Nephron progenitor cell (in vitro differentiated cells): ENCODE measurements at places on chromosomes 6 and 20.
A peak's percentile ranks its signal among the peaks of the same experiment; 100 is the strongest.

DNA sequence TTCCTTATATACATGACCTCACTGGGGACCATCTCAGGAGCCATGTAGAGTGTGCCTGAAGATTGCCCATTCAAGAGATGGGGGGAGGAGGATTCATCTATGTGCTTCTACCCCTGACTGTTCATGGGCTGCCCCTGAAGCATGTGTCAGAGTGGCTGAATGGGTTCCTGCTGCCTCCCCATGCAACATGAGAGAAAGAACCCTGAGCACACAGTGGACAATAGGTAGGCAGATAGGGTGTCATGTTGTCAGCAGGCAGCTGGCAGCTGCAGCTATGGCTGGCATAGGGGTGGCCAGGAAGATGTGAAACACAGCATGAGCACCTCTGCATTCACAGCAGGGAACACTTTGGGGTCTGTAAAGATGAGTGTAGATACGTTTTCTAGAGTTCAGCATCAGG is 208.4 kb upstream of the CNR1 start:
- no peak for DNase-seq

DNA sequence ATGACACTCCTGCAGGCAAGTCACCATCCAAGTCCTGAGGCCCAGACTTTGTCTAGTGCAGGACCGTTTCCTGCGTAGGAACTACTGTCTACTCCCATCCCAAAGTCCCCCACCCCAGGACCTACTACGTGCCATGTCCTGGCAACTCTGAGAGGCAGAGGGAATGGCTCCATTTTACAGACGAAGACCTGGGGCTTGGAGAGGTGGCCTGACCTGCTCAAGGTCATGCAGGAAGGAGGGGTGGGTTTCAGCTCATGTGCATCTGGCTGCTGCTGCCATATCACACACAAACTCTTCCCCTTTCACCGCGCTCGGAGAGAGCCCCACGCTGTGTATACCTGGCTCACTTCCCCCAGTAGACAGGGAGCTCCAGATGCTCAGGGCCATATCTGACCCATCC is 1.2 kb upstream of the NOL4L start:
- no peak for DNase-seq

DNA sequence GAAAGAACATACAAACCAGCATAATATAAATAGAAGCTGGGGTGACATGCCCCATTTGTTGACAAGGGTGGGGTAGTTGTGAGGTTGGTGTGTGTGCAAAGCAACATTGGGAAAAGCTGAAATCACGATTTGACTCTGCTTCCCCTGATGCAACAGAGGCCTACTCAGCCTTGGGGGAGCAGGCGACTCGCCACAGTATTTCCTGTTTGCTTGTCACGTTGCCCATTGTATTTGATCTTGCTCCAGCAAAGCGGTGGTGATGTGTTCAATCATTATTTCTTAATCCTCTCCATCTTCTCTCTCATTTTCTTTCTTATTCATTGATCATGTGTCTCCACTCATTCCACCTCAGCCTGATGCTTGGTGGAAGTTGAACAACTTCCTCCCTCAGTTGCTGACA is 165.8 kb upstream of the CITED2 start:
- DNase-seq, result no peak

DNA sequence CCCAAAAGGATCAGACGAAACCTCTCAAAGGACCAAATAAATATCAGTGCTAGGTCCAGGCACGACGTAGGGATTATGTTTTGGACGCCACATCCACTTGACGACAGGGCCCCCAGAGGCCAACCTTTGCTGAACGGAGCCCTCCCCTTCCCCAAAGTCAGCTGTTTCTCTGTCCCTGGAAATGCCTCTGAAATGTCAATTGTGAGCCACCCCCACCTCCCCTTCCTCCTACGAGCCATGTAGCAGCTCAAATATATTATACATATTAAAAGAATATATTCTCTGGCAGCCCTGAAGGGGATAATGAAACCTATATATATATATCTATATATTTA is 39.6 kb upstream of the BLCAP start:
- no peak for DNase-seq

GRCh38 chr6:16777794-16778193 is 16.5 kb upstream of the ATXN1 start:
- DNase-seq, result no peak

- DNase-seq, result no peak
Observed at GRCh38 chr20:61516346-61517208, 264.5 kb downstream of the CDH4 start.

GRCh38 chr6:2237001-2237400 is 8.4 kb downstream of the GMDS start:
- no peak for DNase-seq

GRCh38 chr6:166278579-166279392 is 29.4 kb downstream of the PRR18 start:
- DNase-seq, result no peak

DNA sequence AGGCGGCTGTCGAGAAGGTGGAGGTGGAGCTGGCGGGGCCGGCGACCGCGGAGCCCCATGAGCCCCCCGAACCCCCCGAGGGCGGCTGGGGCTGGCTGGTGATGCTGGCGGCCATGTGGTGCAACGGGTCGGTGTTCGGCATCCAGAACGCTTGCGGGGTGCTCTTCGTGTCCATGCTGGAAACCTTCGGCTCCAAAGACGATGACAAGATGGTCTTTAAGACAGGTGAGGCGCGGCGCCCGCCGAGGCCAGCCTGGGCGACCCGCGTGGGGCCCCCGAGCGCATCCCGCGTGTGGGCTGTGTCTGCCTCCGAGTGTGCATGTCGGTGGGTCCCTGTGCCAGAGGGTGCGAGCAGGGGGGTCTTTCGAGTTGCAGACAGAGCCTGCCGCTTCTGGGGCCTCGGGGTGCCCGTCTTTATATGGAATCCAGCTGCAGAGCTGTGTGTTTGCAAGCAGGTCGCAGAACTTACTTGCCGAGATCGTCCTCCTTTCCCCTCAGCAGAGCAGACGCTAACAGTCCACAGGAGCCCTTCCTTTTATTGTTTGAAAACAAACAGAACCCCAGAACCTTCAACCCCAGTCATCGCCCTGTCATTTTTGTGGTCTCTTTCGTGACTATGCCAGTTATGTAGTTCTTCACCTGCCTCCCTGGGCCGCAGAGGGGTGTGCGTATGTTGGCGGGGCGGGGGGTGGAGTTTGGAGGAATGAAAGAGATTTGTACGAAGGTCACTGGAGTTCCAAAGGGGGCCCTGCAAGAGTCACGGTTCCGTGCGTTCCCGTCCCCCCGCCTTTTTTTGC is 766 bp downstream of the SLC16A10 start:
- DNase-seq, result peak; percentile 60

GRCh38 chr6:53412751-53413150 is 64.0 kb upstream of the ELOVL5 start:
- DNase-seq, result no peak

DNA sequence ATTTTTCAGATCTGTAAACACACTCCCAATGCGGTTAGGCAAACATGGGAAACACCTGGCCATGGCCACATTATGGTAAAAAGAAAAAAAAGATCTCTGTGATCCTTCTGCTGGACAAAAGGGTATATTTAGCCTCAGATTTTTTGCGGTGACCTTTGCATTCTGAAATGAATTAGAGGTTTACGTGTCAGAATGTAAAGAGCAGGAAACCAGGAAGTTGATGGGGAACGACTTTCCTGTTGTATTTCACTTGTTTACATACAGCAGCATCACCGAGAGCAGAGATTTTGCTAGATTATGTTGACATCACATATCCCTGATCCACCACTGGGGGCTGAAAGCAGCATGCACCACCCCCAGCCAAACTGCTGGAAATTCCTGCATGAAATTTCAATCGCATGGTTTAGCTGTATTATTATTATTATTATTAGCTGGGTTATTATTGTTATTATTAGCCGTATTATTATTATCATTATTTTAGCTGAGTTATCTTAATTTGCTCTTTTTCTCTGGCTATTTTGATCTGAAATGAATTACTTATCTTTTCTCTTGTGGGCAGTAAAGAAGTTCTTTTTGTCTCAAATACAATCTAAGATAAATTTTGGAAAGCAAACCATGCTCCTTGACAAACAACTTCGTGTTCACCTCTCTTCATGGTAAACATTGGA is 189.4 kb downstream of the ZFP64 start:
- no peak for DNase-seq

GRCh38 chr6:43076464-43077332 is 584 bp downstream of the PTK7 start:
- DNase-seq, result peak; percentile 63

GRCh38 chr6:73579851-73580246 is 59.0 kb upstream of the EEF1A1 start:
- DNase-seq, result no peak
